ENCODE measurements at places on chromosomes 12 and 14. TPM values are rescaled to one million over a fixed set of nuclear protein-coding genes. Genes with fewer than 3 reads are reported as not detected.
A peak's percentile ranks its signal among the peaks of the same experiment; 100 is the strongest.

Gene RTN1
- 18.6 TPM for total RNA-seq

Gene ZDHHC22
- total RNA-seq: 0.31 TPM

DNA sequence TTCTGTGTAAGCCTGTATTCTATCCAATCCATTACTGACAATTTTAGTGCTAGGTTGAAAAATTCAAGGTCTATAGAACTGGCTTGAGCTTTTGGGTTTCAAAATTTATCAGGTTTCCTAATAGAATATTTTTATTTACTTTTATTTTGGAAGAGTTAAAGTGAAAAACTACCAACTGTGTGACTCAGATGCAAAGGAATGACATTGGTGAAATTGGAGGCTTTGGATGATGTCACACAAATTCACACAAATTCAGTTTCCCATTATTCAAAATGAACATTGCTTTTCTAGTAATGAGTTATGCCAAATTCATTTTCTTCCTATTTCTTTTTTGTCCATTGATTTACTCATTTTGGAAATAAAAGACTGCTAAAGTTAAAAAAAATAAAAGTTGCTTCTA, 186.9 kb downstream of the ALX1 start:
- H3K27me3 ChIP-seq: no peaks in the 10 kb centered on the region
- H3K27ac ChIP-seq: no peak overlapping the region
- H3K4me1 ChIP-seq: peaks cover 11% of the 10 kb centered on the region
- no peaks in the 10 kb centered on the region for H3K36me3 ChIP-seq

Gene GALNT16
- total RNA-seq: 7.0 TPM

GRCh38 chr14:65631040-65631439, 218.5 kb downstream of the FUT8 start:
- no peaks in the 10 kb centered on the region for H3K4me1 ChIP-seq
- no peaks in the 10 kb centered on the region for H3K36me3 ChIP-seq
- no peak overlapping the region for H3K4me3 ChIP-seq
- no peak overlapping the region for H3K27ac ChIP-seq
- DNase-seq: no peak

DNA sequence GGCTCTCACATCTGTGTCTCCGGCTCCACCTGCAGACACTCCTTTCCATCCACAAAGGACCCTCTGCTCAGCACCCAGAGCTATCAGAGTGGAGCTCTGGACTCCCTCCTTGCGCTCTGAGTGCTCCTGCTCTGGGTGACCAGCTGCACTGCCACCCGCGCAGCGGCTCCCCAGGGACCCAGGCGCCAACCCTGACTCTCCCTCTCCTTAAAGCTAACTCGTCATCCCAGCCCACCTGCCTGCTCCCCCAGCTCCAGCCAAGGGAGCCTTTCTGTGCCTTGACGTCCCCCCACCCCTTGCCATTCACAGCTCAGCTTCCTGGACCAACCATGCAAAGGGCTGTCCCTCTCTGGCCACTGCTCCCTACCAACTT, 99.0 kb downstream of the SETD3 start:
- no peaks in the 10 kb centered on the region for H3K4me1 ChIP-seq
- no peaks in the 10 kb centered on the region for H3K27me3 ChIP-seq
- no peak for DNase-seq

GRCh38 chr14:20610002-20610765, 19.0 kb upstream of the RNASE12 start:
- peak; percentile 80 for DNase-seq
- no peak overlapping the region for H3K27ac ChIP-seq
- no peaks in the 10 kb centered on the region for H3K36me3 ChIP-seq
- peaks cover 27% of the 10 kb centered on the region for H3K27me3 ChIP-seq

Gene CPNE6
- total RNA-seq: not detected

DNA sequence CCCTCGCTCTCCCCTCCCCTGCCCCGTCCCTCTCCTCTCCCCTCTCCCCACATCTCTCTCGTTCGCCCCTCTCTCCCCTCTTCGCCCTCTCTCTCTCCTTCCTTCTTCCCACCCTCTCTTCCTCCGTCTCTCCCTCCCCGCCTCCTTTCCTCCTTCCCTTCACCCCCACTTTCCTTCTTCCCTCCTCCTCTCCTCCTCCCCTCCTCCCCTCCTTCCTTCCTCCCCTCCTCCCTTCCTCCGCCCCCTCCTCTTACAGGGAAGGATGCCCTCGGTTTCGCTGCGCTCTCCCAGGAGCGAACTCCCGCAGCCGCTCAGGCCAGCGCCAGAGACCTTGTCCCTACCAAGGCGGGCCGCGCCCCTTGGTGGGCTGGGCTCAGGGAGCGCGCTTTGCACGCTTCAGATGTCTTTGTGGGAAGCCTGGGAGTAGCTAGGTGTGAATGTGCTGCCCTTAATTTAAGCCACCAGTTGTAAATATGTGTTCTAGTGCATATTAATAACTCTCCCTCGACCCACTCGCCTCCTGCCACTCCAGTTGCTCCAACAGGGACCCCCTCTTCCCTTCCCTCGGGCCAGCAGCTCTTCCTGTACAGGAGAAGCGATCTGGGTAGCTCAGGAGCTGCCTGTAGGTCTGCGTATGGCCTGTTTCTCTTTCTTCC, 13.3 kb upstream of the MAP3K9 start:
- peak overlapping the region; percentile 95 for H3K4me3 ChIP-seq
- peaks cover 42% of the 10 kb centered on the region for H3K27me3 ChIP-seq
- H3K4me1 ChIP-seq: peaks cover 14% of the 10 kb centered on the region
- no peak overlapping the region for H3K27ac ChIP-seq
- no peaks in the 10 kb centered on the region for H3K36me3 ChIP-seq
